Activated CD8-positive, alpha-beta memory T cell treated with anti-CD3 and anti-CD28 coated beads for 1 hour (primary cell): ENCODE measurements at places on chromosomes 3 and 15.

- no peak for DNase-seq
These were observed 16.1 kb downstream of the SIDT1 start for GRCh38 chr3:113548501-113548900.

- no peak for DNase-seq
These were observed 5.9 kb downstream of the MESP2 start for GRCh38 chr15:89781891-89782618.

- no peak for DNase-seq
These were observed 46.7 kb downstream of the EMC4 start for GRCh38 chr15:34271493-34271892.

GRCh38 chr15:31470756-31471155 lies 144.1 kb downstream of the KLF13 start:
- DNase-seq = no peak
